Foreskin melanocyte (primary cell): ENCODE measurements at places on chromosomes 16 and 17.

- DNase-seq, result peak; percentile 74
These were observed 2.9 kb upstream of the MYO1C start for GRCh38 chr17:1495265-1495989.

- no peak for DNase-seq
These were observed 14.4 kb upstream of the PLD6 start for GRCh38 chr17:17220529-17220928.

- no peak for DNase-seq
These were observed 8.7 kb downstream of the GRB2 start for GRCh38 chr17:75396796-75397195.

GRCh38 chr17:47872651-47873161, 21.7 kb upstream of the SP6 start:
- no peak for DNase-seq

- DNase-seq, result no peak
These were observed 55.0 kb downstream of the NT5M start for GRCh38 chr17:17358060-17358751.

DNA sequence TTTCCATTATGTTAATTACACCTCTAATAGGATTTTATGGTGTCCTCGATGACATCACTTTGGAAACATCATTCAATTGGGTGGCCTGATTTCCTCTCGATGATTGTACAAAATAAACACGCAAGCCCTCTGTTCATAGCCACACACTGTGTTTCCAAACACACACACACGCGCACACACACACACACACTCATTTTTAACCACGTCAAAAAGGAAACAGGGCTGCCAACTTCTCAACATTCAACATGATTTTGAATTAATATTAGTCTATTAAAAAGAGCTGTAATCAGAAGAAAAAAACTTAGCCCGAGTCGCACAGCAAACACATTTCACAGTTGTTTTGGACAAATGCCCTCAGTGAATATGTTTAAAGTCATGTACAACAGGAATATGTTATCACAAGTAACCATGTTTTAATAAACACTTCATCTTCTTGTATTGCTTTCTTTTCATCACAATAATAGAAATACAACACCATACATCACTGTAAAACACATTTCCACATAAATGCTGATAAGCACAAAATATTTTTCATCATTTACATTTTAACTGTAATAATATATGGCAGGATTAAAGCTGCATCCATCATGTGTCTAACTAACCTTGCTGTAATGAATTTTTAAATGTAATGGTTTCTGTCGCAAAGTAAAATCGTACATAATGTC, 219.1 kb upstream of the IRX3 start:
- no peak for DNase-seq

DNA sequence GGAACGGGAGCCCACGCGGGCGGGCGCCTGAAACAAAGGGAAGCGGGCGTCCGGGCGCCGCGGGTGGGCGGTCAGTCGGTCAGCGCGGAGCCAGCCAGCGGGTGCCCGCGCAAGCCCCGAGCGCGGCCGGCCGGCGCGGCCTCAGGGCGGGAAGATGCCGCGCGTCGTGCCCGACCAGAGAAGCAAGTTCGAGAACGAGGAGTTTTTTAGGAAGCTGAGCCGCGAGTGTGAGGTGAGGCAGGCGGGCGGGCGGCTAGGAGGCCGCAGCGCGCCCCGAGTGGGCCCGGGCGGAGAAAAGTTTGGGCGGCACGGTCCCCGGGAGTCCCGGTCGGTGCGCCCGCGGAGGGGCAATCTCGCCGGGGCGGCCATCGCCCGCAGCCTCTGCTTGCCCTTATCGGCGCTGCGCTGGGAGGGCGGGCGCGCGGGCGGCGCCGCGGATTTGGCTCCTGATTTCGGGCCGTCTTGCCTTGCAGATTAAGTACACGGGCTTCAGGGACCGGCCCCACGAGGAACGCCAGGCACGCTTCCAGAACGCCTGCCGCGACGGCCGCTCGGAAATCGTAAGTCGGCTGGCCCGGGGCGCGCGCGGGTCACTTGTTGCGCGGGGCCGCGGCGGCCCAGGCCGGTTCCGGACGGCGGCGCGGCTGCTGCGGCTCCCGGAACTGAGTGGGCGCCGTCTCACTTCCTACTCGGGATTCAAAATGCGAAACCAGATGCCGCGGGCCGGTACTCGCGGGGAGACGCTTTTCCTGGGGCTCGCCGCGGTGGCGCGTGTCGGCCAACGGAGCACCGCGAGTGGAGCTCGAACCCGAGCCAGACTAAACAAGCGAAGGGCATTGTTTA, 526 bp downstream of the CBFB start:
- DNase-seq, result peak; percentile 24

DNA sequence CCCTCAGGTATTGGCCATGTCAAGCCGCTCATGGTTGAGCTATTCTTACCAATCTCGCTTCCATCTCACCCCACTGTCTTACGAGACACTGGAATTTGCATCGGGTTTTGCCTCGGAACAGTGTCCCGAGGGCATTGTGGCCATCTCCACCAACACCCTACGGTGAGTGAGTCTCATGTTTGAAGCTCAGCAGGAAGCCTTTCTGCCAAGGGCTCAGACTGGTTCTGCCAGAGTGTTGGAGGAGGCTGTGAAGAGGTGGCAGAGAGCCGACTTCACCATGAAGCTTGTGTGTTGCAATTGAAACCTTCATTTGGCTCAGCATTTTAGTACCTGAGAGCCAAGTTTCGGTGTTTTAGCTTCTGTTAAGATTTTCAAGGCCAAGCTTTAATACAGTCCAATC, 38.0 kb downstream of the SF3B3 start:
- no peak for DNase-seq

DNA sequence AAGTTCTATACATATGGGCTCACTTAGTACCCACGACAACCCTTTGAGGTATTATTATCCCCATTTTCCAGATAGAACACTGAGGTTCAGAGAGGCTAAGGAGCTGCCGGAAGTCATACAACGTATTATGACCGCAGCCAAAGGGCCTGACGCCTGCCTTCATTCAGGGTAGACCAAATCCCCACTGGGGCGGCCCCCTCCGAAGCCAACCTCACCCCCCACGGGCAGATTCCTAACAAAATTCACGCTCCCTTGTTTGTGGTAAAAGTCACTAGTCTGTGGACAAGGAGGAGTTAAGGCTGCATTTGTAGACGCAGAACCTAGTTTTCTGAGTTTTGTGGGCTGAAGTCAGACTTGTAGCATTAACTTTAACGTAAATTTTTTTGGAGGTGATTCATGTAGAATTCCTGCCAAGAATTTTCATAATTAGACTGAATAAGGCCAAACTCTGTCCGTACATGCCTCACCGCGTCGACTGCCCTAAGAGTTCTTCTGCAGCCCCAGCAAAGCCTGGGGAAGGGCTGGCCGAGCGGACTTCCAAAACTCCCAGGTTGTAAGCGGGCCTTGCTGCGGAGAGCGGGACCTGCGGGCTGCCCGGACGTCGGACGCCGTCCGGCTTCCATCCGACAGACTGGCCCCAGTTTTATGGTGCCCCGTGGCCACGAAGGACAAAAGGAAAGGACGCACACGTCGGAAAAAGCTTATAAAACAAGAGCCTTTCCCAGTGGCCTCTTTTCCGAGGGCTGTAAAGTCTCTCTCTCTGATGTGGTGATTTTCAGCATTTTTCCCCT, 75.7 kb downstream of the NXN start:
- DNase-seq, result no peak

DNA sequence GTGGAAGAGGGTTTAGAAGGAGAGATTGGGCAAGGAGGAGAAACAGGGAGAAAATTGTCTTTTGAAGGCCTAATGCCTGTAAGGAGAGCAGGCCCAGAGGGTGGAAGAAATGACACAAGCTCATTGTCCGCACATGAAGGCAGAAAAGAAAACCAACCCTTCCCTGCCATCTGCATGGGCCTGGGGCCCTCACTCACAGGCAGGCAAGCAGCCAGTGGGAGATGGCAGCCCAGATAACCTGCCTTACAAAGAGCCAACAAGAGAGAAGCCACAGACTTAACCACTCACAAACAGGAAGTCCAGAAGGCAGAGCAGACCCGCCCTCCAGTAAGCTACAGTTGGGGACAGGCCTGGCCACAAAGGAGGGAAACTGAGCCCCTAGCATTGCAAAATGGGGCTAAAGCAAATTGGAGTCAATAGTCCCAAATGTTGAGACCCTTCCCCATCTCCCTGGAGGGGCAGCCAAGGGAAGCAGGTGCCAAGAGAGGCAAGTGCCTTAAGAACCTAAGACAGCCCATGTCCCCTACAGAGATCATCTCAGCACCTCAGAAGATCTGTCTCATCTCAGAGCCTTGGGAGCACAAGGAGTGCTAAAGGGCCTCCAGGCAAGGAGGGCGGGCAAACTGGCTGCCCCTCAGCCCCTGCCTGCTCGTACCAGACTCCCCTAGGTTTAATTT, 7.3 kb upstream of the TSPOAP1 start:
- DNase-seq, result no peak

DNA sequence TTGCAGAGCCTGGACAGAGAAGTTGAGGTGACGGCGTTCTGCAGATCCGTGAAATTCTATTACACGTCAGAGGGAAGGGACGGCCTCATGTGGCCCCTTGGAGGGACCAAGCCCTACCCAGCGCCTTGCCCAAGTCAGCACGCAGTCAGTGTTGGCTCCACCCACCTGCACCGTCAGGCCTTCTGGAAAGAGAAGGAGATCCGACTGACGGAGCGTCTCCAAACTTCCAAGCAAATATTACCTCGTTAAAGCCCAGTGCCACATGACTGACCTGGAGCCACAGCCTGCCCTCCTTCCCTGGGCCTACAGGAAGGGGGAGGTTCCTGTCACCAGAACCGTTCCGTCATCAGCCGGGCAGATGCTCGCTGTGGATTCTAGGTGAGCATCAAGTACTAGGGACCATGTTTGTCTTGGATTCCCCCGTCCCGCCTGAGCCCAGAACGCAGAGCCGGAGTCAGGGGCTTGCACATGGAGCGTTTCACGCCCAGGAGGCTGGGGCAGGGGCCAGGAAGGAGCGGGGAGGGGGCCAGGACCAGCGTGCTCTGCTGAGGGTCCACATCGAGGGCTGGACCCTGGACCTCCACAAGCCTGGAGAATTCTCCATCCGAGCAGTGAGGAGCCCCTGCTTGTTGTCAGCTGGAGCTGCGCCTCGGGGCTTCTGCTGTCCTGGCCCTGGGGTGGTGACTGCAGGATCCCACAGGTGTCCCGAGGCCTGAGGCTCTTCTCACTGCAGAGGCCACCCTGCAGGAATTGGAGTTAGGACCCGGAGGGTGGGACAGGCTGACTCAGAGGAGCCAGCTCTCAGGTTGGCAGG, 22.6 kb upstream of the METRNL start:
- DNase-seq, result no peak

GRCh38 chr16:966505-966904, 4.3 kb downstream of the LMF1 start:
- DNase-seq, result no peak

DNA sequence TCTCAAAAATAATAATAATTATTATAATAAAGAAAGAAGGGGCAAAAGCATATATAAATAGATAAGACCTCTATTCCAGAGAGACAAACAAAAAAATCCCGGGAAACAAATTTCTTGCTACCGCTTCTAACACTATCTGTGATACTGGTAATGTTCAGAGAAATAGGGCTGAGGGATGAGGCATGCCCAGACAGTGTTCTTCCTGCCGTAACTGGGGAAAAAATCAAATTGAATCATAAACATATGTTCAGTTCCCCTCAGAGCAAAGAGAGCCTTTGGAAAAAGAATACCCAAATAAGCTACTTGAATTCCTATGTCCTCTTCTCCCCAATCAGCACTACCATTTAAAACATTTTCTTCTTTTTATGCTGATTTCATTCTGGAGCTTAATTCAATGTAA, 688.0 kb downstream of the KCNJ2 start:
- no peak for DNase-seq

DNA sequence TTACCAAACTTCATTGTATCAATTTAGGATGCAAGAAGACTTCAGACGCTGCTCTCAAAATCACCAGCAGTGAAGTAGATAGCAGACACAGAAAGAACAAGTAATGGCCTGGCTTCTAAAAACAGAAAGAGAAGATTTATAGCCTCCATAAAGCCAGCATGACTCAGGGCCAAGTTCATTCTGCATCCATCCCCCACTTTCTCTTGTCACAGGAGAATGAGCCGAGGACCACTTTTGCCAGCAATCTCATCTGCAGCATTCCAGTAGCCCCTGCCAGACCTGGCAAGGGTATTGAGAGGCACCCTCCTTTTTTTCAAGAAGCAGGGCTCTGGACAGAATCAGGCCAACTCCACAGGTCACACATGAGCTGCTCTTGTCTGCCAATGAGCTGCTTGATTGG, 355.4 kb upstream of the SOX9 start:
- no peak for DNase-seq

- DNase-seq, result peak; percentile 75
These were observed 134.2 kb downstream of the USP22 start for GRCh38 chr17:20908313-20909267.

DNA sequence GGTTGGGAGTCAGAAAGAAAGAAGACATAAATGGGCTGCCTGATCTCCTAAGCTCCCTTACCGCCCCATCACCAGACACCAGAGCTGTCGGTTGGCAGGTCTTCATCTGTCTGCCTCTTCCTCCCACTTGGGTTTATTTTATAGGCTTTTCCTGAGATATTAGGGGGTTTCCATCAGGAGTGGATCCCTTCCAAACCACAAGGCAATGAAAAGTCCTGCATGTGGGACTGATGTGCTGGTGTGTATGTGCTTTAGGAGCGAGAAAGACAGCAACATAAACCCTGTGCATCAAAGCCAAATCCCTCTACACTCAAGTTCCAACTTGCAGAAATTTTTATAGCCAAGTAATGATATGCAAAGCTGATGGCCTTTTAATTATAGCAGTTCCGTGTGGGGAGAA, 389.5 kb downstream of the SLC39A11 start:
- DNase-seq, result no peak

DNA sequence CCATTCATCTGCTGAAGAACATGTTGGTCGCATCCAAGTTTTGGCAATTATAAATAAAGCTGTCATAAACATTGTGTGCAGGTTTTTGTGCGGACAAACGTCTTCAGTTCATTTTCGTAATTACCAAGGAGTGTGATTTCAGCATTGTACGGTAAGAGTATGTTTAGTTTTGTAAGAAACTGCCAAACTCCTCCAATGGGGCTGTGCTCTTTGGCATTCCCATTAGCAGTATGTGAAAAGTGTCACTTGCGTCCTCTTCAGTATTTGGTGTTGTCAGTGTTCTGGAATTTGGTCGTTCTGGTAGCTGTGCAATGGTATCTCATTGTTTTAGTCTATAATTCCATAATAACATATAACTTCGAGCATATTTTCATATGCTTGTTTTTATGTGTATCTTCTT, 120.9 kb downstream of the BCAS3 start:
- DNase-seq, result no peak

- DNase-seq, result no peak
These were observed 211.8 kb downstream of the SNX29 start for GRCh38 chr16:12188061-12188934.

- DNase-seq, result peak; percentile 92
These were observed 28.7 kb upstream of the TNRC6A start for GRCh38 chr16:24700549-24701392.

GRCh38 chr16:11334831-11335404, 10.3 kb upstream of the RMI2 start:
- DNase-seq, result no peak

GRCh38 chr17:79932451-79933306, 93.4 kb upstream of the CBX4 start:
- no peak for DNase-seq
